ENCODE measurements at places on chromosomes 11 and 22. TPM values are rescaled to one million over a fixed set of nuclear protein-coding genes. Genes with fewer than 3 reads are reported as not detected.

DNA sequence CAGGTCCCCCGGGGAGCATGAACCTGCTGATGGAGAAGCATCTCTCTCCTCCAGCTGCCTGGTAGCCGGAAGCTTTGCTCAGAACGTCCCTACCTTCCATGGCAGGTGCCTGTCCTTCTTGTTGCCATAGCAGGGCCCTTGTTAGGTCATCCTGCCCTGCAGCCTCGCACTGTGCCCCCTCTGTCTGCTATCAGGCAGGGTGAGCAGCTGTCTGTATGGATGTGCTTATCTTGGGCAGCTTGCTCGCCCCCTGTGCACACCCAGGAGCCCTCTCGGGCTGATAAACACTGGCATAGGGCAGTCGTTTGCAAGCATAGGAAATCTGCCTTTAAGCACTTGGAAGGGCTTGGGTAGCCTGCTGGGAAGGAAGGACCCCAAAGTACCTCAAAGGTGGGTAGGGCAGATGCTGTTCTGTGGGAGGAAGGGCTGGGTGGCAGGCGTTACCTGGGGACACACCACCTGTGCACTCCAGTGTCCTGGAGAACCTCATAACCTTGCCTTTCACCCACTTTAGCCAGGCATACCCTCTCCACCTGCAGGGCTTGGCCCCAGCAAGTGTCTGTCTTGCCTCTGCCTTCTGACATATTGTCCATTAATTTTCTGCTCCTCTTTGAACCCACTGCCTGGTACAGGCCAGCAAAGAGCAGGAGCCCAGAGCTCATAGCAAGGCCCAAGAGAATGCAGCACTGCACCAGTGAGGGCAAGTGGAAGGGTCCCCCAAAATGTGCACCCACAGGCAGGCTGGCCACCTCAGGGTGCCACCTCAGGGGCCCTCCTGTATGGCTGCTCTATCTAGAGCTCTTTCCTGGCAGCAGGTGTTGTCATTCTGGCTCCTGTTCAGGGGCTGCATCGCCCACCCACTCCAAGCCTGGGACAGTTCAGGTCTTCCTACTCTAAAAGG, 8.0 kb upstream of the COMT start:
- no peak for DNase-seq

GRCh38 chr11:28697920-28698827, 590.0 kb downstream of the METTL15 start:
- DNase-seq = peak; percentile 47

DNA sequence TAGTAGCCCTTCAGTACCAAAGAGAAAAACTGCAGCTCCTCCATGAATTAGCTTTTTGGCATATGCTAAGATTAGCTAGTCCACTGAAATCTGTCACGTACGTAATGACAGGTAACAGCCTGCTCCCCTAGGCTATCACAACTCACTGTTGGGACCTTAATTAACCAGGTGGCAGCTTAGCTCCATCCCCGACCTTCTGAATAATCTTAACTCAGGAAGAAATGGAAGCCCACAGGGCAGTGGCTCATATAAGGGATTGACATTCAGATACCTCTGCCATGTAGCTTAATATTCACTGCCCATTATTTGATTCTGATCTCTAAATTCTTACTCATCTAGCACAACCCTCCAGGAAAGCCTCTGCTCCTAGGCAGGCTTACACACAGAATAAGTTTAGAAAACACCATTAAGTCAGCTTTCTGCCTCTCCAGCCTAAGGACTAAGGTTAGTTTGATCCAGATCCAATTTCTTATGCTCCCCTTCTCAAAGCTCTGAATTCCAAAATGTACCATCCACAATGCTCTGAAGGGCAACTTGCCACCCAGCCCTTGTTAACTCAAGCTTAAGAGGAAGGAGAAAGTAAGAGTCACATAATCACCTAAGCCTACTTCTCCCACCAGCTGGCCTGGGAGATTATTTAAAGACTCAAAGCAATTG, 5.0 kb downstream of the HSPA8 start:
- DNase-seq = no peak

DNA sequence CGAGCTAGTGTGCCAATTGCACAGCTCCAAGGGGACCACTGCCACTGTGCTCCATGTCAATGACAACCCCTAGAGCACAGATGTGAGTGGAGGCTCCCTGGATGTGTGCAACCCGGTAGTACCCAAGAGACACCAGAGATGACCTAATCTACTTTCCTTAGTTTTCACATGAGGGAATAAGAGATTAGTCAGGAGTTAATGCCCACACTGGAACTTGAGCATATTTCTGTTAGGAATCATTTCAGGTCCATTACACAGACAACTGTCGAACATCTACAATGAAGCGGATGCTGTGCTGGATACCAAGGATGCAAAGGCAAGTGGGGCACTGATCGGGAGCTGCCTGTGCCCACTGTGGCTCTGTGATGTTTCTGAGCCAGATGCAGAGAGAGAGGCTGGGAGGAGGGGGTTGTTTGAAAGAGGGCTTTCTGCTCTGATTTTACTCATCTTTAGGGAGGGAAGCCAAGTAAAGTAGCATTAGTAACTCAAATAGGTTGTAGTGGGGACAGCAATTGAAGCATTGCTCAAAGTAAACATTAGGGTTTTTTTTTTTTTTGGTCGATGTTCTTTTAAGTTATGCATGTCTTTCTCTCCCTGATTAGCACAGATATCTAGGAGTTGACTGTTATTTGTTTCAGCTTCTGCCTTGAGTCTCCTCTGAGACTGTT, 82.5 kb upstream of the SORL1-AS1 start:
- DNase-seq = no peak

GRCh38 chr11:1786466-1786865, 22.7 kb upstream of the CTSD start:
- no peak for DNase-seq

DNA sequence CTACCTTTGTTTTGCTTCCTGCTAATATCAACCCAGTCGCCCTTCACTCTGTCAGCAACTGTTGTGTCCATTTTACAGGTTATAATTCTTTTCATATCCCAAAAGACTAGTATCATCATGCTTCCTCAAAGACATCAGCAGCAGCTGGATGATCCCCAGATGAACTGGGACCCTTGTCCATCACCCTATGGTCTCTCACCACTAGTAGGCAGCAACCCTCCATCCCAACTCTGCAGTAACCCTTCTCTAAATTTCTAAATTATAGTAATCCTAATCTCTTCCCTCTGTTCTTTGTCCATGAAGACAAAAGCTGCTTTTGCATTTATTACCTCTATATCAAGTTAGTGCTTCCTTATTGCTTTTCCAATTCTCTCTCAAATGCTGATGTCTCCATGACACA, 1025.8 kb downstream of the FAM181B start:
- DNase-seq = no peak

DNA sequence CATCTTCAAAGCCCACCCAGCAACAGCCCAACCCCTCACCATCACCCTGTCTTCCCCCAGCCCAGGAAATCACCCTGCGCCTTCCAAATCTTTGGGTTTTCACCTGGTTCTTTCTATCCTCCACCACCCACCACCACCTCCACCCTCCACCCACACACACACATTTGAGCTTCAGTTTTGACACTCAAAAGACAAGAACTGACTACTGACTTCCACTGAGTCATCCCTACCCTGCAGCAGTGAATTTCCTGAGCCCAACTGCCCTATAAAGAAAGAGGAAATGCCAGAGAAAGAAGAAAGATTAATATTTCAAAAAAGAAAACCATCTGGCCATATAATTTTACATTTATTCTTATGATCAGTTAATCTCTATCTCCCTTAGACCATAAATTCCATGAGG, 137.5 kb downstream of the CHST1 start:
- DNase-seq = no peak

DNA sequence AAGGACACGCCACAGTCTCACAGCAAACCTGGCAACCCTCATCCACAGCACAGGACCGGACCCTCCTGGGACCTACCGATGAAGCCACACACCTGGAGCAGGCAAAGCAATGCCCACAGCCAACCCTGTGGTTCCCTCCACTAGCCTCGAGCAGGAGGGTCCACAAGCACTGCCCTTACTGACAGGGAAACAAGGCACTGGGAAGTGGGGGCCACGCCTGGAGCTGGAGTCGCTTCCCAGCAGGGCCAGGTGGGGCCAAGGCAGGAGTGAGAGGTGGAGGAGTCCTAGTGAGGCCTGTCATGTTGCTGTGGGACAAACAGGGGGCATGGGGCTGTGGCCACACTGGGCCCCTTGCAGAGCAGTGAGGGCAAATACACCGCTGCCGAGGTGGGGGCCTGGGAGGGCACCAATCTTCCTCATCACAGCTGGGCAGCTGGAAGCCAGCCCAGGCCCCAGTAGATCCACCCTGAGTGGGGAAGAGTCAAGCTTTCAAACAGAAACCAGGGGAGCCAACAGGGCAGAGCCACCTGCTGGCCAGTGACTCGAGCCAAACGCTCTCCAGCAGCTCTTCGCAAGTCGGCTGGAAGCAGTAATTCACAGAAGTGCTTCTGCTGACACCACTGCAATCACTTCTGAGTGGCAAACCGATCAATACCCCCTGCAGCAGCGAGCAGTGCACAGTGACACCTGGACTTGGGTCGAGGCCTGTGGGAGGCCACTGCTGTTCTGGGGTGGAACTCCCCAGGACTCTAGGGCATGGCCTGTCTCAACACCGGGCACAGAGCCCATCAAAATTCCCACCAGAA, 13.7 kb downstream of the SULT4A1 start:
- DNase-seq = no peak

Gene TRPM5
- 3.6 TPM for polyA plus RNA-seq

Gene STK33
- polyA plus RNA-seq = 30.6 TPM

- DNase-seq = no peak
Measured at GRCh38 chr11:44988111-44988510, 37.4 kb upstream of the TP53I11 start.

Gene KRTAP5-2
- not detected for polyA plus RNA-seq

Gene OR4A16
- not detected for polyA plus RNA-seq

DNA sequence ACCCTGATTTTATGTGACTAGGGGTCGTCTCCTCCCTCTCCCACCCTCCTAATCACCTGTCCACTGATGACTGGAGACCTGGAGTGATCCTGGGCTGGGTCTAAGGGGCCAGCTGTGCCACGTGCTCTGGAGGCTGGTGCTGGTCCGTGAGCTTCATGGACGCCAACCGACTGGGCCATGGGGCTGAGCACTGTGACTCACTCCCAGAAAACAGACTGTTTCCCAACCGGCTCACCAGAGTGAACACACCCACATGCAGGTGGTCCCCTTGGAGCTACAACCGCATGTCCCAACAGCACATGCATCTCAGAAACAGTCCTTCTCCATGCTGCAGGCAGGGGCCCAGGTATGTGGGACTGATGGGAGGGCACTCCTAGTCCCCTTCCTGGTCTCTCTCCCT, 14.0 kb upstream of the LMO1 start:
- DNase-seq = no peak

- no peak for DNase-seq
Measured at GRCh38 chr11:86162239-86162638, 82.3 kb upstream of the EED start.

GRCh38 chr22:24402460-24403192, 24.8 kb upstream of the ADORA2A start:
- peak; percentile 83 for DNase-seq

Gene CCDC34
- polyA plus RNA-seq = 26.5 TPM

Gene INS
- polyA plus RNA-seq = not detected

DNA sequence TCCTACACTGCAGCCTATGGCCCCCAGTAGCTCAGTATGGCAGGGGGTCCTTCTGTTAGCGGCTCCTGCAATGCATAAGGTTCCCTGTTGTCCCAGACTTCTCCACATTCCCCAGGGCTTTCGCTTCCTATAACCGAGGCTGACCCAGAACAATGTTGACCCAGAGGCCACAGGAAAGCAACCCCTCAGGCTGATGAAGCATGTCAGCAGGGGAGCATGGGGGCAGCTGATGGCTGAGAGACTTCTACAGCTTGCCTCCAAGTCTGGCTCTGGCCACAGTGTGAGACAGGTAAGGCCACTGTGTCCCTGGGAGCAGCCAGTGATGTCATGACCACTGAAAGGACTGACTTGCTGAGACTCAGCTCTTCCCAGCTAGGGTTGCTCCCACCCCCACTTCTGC, 12.5 kb upstream of the PPFIBP2 start:
- DNase-seq = no peak

GRCh38 chr11:129530154-129530895, 154.7 kb downstream of the BARX2 start:
- no peak for DNase-seq

Gene DKK3
- polyA plus RNA-seq = 69.5 TPM

- no peak for DNase-seq
Measured at GRCh38 chr11:2943711-2944118, 14.5 kb upstream of the PHLDA2 start.

Gene POU2AF2
- polyA plus RNA-seq = not detected

Gene RIBC2
- 8.8 TPM for polyA plus RNA-seq

Gene GSTT2B
- 14.8 TPM for polyA plus RNA-seq

DNA sequence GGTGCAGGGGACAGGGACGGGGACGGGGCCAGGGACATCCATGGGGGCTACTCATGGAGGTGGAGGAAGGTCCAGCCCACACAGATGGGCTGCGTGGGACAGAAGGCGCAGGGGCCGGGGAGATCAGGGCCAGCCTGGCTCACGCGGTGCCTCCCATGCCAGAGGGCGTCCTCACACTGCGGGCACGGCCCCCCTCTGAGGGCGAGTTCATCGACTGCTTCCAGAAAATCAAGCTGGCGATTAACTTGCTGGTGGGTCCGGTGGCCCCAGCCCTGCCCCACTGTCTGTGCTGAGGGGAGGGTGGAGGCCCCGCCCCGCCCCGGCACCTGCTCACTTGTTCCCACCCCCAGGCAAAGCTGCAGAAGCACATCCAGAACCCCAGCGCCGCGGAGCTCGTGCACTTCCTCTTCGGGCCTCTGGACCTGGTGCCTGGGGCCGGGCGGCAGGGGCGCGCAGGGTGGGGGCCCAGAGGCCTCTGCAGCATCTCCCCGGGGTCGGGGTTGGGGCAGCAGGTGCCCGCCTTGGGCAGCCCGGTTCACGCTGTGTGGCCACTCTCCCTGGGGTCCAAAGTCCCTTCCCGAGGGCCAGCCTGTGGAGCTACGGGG, 15.8 kb downstream of the EPS8L2 start:
- no peak for DNase-seq

Gene KDM4E
- 0.37 TPM for polyA plus RNA-seq

DNA sequence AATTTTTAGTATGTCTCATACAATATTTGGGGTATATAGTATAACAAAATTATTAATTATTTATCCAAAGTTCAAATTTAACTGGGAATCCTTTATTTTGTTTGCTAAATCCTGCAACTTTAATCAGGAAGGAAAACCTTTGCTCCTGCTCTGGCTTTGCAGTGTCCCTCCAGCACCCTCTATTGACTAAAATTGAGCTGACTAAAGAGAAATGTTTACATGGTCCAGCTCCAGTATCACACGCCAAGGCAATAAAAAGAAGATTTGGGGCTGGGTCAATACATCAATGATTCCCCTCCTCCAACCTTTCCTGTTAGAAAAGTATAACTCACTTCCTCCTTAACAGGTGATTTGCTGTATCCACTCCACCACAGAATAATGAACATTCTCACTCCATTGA, 153.0 kb upstream of the LRRC4C start:
- no peak for DNase-seq

- DNase-seq = no peak
Measured at GRCh38 chr11:67251841-67252240, 14.4 kb upstream of the GRK2 start.

DNA sequence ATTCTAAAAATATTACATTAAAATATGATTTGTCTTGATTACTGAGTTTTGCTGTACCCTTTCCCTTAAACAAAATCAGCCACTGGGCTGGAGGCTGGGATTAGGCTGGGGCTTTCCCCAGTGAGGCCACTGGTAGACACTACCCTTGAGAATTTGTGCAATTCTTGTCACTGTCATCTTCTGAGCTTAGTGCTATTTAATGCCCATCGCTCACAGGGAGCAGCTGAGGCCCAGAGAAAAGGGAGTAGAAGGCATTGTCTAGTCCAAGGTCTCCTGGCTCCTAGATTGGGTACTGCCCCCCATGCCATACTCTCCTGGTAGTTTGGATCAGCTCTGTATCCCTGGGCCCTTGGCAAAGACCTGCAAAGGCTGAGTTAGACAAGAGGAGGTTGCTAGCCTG, 6.7 kb downstream of the CHRM1 start:
- DNase-seq = no peak

Gene GP1BB
- polyA plus RNA-seq = 4.8 TPM

Gene TUB
- 24.7 TPM for polyA plus RNA-seq
